ENCODE measurements at places on chromosomes 2 and 18. TPM values are rescaled to one million over a fixed set of nuclear protein-coding genes. Genes with fewer than 3 reads are reported as not detected.

MROH2A gene
- total RNA-seq = not detected

SH3RF3 gene
- total RNA-seq = 0.33 TPM

COL4A4 gene
- total RNA-seq = not detected

SP140 gene
- total RNA-seq = 151 TPM

RIT2 gene
- total RNA-seq = not detected

HOXD13 gene
- not detected for total RNA-seq

MC2R gene
- total RNA-seq = not detected

DNA sequence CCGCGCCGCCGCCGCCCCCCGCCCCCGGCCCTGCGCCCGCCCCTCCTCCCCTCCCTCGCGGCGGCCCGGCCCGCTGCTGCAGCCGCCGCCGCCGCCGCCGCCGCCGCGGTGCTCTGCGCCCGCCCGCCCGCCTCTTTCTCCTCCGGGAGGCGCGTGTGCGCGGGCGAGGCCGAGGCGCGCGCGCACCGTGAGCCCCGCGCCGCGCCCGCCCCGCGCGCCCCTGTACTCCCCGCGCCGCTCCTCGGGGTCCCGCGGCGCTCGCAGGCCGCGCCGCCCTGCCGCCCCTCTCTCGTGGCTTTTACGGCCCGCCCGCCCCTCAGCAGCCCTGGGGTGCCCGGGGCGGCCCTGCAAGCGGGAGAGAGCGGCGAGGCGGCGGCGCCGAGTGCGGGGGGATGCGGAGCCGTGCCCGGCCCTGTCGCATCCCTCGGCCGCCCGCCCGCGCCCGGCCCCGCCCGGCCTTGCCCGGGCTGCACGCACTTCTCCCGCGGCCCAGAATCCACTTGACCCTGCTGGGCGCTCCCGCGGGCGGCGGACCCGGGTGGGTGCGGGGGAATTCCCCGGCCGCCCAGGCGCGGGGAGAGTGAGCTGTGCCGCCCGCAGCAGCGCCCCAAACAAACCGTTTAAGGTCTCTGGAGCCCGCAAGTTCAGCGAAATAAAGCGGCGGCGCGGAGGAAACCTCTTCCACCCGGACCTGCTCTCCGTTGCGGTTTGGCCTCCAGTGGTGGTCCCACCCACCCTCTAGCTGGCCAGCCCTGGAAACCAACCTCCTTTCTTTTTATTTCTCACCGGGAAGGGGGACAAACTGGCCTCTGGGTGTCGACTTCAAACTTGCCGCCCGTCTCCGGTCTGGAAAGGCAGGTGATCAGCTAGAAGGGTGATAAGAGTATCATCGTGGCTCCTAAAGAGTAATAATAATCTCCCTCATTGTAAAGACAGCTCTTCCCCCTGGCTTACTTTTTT, 37.4 kb downstream of the AFF3 start:
- peak overlapping the region; percentile 64 for H3K4me3 ChIP-seq
- DNase-seq = no peak
- peaks cover 5% of the 10 kb centered on the region for H3K4me1 ChIP-seq
- H3K27ac ChIP-seq = no peak overlapping the region
- H3K27me3 ChIP-seq = peaks cover 27% of the 10 kb centered on the region
- H3K36me3 ChIP-seq = no peaks in the 10 kb centered on the region

- peaks cover 3% of the 10 kb centered on the region for H3K27me3 ChIP-seq
- H3K4me1 ChIP-seq = no peaks in the 10 kb centered on the region
- no peak for DNase-seq
- no peaks in the 10 kb centered on the region for H3K36me3 ChIP-seq
- no peak overlapping the region for H3K4me3 ChIP-seq
Measured at GRCh38 chr2:9263428-9263827, 56.8 kb downstream of the ASAP2 start.

DNA sequence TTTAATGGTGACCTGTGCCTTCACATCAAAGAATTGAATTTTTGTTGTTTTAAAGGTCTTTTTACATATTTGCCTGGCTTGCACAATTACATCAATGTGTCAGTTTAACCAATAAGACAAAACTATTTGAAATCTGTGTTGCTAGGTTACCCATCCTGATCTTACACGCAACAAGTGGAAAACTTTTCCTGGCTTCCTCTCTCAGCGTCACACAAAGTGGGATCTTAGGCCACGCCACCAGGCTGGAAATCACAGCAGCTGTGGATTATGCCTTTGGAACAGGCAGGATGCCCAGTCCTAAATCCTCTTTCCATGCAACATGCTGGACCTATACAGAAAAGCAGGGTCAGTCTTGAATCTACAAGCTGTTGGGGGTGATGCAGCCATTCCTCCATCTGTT, 298.2 kb upstream of the HNRNPA3 start:
- H3K4me3 ChIP-seq = no peak overlapping the region
- no peak for DNase-seq
- peaks cover 11% of the 10 kb centered on the region for H3K27me3 ChIP-seq
- H3K4me1 ChIP-seq = no peaks in the 10 kb centered on the region
- no peak overlapping the region for H3K27ac ChIP-seq

DNA sequence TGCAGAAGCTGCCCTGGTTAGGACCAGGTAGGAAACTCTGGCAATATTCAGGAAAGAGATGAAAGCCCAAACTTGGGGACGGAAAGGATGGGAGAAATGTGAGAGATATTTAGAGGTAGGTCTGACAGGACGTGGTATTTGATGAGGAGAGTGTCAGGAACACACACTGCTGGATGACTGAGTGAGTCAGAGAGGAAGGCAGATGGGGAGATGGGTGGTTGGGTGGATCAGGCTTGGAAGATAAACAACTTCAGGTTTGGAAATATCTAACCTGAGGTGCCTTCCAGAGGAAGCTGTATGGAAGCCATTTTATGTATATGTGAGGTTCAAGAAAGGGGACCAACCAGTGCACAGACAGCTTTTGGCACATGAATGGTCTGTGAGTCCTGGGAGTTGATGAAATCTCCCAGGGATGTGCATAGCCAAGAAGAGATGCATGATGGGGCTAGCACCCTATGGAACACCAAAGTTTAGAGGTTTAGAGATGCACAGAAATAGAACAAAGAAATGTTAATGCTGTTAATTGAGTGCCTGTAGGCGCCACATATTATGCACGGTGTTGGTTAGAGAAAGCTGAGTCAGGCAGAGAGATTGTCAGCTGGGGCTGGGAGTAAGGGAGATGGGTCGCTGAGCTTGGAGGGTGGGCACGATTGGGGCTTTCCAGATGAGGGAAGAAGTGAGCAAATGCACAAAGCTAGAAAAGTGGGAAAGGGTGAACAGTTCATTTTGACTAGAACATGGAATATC, 101.0 kb downstream of the VIT start:
- H3K4me1 ChIP-seq = peaks cover 11% of the 10 kb centered on the region
- H3K27ac ChIP-seq = no peak overlapping the region
- peaks cover 28% of the 10 kb centered on the region for H3K27me3 ChIP-seq
- DNase-seq = no peak
- H3K36me3 ChIP-seq = no peaks in the 10 kb centered on the region
- H3K4me3 ChIP-seq = no peak overlapping the region

DNA sequence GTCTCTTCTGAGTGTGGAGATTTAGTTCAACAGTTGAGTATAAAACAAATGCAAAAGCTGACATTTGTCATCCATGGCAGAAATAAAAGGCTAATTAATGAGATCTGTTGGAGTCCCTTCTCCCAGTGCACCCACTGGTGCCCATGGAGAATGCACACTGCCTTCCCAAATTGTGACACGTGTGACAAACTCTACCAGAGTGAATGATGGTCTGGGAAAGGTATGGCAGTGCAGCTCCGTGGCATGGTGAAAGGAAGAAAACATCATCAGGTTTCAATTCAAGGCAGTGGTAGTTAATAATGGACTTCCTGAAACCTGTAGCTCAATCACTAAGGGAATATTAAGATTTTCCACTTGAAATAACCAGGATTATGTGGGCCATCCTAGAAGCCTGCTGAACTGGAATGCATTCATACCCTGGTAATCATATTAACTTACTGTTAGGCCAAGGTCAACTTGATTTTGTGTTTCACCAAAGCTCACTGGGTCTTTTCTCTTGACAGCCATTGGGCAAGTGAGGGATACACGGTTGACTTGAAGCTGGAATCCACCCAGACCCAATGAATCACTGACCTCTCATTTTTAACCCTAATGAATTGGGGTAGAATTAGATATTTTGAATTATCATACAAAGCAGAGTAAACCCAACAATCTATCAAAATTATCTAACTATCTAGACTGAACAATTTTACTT, 167.6 kb downstream of the AFF3 start:
- H3K4me3 ChIP-seq = no peak overlapping the region
- DNase-seq = no peak
- peaks cover 2% of the 10 kb centered on the region for H3K27me3 ChIP-seq
- no peaks in the 10 kb centered on the region for H3K36me3 ChIP-seq
- peaks cover 2% of the 10 kb centered on the region for H3K4me1 ChIP-seq
- no peak overlapping the region for H3K27ac ChIP-seq

GRCh38 chr2:16203069-16203468, 262.7 kb downstream of the MYCN start:
- DNase-seq = no peak
- H3K4me1 ChIP-seq = no peaks in the 10 kb centered on the region
- H3K27me3 ChIP-seq = no peaks in the 10 kb centered on the region
- no peaks in the 10 kb centered on the region for H3K36me3 ChIP-seq

All from activated CD4-positive, alpha-beta memory T cell treated with anti-CD3 and anti-CD28 coated beads for 36 hours (primary cell).